ENCODE measurements at places on chromosomes 11 and 22.
A peak's percentile ranks its signal among the peaks of the same experiment; 100 is the strongest.

GRCh38 chr11:125165843-125166763 lies 1.6 kb downstream of the PKNOX2 start:
- DNase-seq = no peak

- no peak for DNase-seq
Observed at GRCh38 chr11:126039485-126040271, 23.0 kb downstream of the CDON start.

DNA sequence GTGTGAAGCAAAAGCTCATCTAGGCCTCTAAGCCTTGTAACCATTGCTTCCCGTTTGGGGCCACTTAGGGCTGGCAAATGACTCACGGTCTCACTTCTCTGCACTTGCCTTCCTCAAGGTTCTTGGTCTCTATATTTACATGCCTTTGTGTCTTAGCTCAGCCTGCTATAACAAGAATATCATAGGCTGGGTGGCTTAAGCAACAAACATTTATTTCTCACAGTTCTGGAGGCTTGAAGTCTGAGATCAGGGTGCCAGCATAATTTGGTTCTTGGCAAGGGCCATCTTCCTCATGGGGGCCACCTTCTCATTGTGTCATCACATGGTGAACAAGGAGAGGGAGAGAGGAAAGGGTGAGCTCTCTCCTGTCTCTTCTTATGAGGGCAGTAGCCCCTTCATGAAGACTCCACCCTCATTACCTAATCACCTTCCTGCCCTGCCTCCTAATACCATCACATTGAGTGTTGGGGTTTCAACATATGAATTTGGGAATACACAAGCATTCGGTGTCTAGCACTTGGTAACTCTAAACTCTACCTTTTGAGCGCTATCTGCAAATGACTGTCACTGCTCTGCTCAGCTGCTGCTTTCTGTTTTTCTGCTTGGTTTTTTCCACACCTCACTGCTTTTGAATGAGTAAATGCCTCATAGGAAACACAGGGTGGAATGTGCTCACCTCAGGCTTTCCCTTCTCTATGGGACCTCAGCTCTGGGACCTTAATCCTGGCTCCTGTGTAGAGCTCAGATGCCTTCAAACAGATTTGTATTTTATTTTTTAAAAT lies 16.2 kb upstream of the ME3 start:
- no peak for DNase-seq

- DNase-seq = no peak
Observed at GRCh38 chr22:30909306-30909705, 59.3 kb downstream of the MORC2 start.

GRCh38 chr22:17716529-17716928 lies 57.7 kb downstream of the BID start:
- DNase-seq = no peak

GRCh38 chr22:23089633-23090456 lies 19.5 kb downstream of the GNAZ start:
- DNase-seq = no peak

GRCh38 chr11:75344186-75344585 lies 7.3 kb downstream of the ARRB1 start:
- no peak for DNase-seq

GRCh38 chr22:36213586-36213985 lies 12.0 kb upstream of the APOL4 start:
- DNase-seq = no peak

DNA sequence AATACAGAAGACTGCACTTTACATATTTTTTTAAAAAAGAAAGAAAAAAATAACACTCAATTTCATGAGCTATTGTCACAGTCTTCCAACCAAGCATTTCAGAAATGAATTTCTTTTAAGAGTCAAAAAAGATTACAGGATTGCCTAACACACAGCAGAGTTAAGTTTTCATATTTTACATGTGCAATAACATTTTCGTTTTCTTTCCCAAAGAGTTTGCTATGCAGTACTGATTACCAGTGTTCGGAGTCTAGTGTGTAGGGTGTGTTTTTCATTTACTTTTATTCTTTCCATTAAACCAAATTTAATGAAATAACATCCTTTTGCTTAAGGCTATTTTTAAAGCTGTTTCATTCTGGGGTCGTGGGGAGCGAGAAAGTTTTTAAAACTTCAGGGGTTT lies 53.2 kb downstream of the MN1 start:
- no peak for DNase-seq

GRCh38 chr22:44710474-44711240 lies 8.7 kb downstream of the PRR5 start:
- DNase-seq = peak; percentile 57

GRCh38 chr22:41862530-41863266 lies 29.8 kb downstream of the SREBF2 start:
- DNase-seq = no peak

- DNase-seq = no peak
Observed at GRCh38 chr11:75077316-75077715, 19.4 kb downstream of the OR2AT4 start.

DNA sequence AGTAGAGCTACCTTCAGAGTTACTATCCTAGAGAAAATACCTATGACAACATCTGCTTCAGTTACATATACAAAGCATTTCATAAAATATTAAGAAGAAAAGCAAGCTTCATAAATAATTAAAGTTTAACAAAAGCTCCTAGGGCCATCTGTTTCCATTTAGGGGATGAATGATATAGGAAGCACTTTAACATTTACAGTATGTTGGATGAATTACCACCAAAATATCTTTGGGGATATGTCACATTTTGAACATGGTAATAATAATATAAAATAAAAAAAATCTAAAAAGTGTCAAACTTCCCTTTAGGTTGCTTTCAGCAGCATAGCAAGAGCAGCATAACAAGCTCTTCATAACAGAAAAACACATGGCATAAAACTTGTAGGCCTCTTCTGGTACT lies 104.6 kb downstream of the ATG16L2 start:
- no peak for DNase-seq

DNA sequence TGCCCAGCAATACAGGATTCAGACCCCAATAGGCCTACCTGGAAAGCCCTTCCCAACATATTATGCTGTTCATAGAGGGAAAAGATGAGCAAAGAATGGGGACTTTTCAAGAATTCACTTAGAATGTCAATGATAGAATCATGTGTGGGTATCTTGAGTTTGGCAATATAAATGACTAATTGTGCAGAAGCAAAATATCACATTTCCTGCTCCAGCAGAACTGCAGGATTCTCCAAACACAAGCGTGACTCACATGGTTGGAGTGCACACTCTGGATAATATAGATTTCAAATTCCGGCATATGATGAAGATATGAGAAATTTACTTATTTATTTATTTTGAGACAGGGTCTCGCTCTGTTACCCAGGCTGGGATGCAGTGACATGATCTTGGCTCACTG lies 12.5 kb upstream of the APOL5 start:
- DNase-seq = no peak

- DNase-seq = no peak
Observed at GRCh38 chr11:44307340-44308099, 2.4 kb downstream of the ALX4 start.

- no peak for DNase-seq
Observed at GRCh38 chr11:118091690-118092089, 4.9 kb upstream of the SMIM35 start.

DNA sequence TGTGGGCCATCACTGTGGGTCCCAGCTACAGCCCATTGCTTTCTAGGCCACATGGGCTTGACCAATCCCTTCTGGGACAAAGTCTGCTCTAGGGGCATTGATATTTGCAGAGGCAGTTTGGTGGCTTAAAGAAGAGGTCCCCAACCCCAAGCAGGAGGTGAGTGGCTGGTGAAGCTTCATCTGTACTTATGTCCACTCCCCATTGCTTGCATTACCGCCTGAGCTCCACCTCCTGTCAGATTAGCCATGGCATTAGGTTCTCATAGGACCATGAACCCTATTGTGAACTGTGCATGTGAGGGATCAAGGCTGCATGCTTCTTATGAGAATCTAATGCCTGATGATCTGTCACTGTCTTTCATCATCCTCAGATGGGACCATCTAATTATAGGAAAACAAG lies 54.4 kb upstream of the CADM1 start:
- DNase-seq = no peak

DNA sequence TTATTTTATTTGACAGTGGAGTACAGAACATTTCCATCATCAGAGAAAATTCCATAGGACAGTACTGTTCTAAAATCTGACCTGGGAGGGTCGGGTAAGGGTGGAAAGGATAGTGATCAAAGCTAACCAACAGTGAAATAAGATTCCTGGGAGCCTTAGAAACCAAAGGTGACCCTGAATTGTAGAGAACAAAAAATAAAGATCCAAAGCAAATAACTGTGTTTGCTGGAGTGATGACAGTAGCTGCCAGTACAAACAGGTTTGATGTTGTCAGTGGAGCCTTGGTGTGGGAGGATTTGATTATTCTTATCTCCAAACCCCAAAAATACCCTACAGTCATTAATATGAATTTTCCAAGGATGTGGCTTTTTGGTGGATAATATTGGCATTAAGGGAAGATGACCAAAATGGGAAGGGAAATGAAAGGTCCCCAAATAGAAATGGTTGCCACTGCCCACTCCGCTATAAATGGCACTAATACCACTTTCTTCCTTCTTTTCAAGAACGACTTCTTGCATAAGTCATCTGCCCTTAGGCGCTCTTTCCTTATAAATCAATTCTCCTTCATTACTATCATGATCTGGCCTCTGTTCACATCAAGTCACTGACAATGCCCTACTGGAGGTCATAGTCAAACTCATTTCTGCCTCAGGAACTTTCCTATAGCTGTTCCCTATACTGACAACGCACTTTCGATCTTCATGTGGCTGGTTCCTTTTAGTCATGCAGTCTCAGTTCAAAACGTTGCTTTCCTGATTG lies 44.4 kb downstream of the EHF start:
- no peak for DNase-seq

DNA sequence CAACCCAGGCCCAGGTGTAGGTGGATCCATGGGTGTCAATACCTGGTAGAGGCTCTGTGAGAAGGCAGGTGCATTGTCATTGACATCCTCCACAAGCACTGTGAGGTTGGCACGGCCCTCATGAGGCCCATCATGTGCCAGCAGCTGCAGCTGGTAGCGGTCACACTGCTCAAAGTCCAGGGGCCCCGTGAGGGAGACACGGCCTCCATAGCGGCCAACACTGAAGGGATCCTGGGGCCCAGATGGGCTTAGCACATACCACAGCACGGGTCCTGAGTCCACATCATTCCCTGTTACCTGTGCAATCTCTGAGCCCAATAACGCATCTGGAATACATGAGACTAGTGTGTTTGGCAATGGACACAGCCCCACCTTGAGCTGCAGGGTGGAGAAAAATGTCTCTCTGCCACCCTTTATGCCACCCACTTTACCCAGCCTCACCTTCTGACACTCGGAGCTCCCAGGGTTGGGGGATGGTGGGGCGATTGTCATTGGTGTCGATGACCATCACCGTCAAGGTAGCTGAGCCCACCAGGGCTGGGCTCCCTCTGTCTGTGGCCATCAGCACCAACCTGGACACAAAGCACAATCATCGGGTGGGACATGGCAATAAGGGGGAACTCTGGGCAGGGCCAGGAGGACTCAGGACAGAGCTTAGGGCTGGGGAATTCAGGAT lies 6.1 kb upstream of the TPP1 start:
- no peak for DNase-seq

DNA sequence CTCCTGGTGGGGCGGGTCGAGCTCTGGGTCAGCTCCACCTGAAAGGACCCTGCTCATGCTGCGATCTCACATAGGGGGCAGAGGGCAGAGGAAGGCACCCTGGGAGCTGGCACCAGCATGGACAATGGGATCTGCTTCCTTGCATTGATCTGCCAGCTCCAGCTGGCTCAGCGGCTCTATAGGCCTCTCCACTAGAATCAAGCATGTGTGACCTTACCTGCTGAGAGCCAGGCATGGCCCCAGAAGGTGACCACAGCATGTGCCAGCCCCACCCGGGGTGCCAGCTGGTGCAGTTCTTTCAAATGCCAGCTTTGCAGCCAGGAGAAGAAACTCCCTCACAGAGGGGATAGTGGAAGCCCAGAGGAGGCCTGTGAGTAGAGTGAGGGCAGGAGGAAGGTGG lies 22.0 kb upstream of the KLHL35 start:
- no peak for DNase-seq

- DNase-seq = no peak
Observed at GRCh38 chr22:19936513-19936912, 5.1 kb upstream of the COMT start.

DNA sequence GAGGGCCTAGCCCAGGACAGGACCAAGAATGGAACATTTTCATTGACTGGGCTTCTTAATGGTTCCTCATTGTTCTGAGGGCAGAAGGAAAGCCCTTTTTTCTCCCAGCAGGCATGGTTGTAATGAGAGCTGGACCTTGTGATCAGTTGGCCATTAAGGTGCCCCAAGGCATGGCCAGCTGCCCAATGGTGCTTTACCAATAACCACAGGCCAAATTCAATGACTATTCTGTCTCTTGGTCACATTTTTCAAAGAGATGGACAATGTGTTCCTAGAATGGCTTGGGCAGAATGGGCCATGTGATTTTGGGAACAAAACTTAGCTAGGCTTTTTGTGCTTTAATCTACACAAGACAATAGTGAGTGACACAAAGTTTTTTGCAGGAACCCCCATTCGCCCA lies 7.3 kb downstream of the NAV2 start:
- DNase-seq = no peak
